ENCODE measurements at places on chromosomes 5 and 9. TPM values are rescaled to one million over a fixed set of nuclear protein-coding genes. Genes with fewer than 3 reads are reported as not detected.

ZNF366 gene
- total RNA-seq, result 0.20 TPM

GPR150 gene
- total RNA-seq, result not detected

DMXL1 gene
- 46.1 TPM for total RNA-seq

PCDHGA7 gene
- total RNA-seq, result 0.10 TPM

C9 gene
- 0.47 TPM for total RNA-seq

FRMPD1 gene
- 0.28 TPM for total RNA-seq

PTPRD gene
- 77.6 TPM for total RNA-seq

GMCL2 gene
- total RNA-seq, result not detected

PHF24 gene
- total RNA-seq, result 0.08 TPM

GPX3 gene
- 40.9 TPM for total RNA-seq

Data from hepatocyte (in vitro differentiated cells).